Activated CD8-positive, alpha-beta memory T cell treated with anti-CD3 and anti-CD28 coated beads, Interleukin-2, amount 10 ng/mL, durations not matched to agents 7 days and 5 days (primary cell): ENCODE measurements at places on chromosomes 13 and 19. TPM values are rescaled to one million over a fixed set of nuclear protein-coding genes. Genes with fewer than 3 reads are reported as not detected.
A peak's percentile ranks its signal among the peaks of the same experiment; 100 is the strongest.

- DNase-seq, result no peak
These were observed 19.1 kb upstream of the TEX101 start for GRCh38 chr19:43395561-43395960.

- DNase-seq, result peak; percentile 70
These were observed 997 bp upstream of the KCNN4 start for GRCh38 chr19:43781630-43782310.

DNA sequence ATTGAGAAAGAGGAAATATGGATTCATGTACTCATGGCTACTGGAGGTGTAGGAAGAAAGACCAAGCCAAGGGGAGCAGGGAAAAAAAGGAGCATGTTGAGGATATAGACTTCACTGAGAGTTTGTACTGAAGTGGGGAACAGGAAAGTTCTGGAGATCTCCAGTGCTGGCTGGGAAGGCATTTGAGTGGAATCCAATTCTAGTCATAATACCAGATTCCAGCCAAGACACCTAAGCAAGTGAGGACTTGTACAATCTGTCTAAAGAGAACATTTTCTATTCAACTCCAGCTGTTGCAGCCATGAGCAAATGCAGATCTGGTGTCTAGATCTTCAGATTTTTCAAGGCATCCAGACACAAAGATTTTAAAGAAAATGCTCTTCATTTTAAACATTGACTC is 412.5 kb downstream of the OXGR1 start:
- DNase-seq, result no peak

- DNase-seq, result no peak
These were observed 17.8 kb downstream of the ALOX5AP start for GRCh38 chr13:30753030-30753616.

- no peak for DNase-seq
These were observed 150.7 kb downstream of the NBEA start for GRCh38 chr13:35092751-35093150.

DNA sequence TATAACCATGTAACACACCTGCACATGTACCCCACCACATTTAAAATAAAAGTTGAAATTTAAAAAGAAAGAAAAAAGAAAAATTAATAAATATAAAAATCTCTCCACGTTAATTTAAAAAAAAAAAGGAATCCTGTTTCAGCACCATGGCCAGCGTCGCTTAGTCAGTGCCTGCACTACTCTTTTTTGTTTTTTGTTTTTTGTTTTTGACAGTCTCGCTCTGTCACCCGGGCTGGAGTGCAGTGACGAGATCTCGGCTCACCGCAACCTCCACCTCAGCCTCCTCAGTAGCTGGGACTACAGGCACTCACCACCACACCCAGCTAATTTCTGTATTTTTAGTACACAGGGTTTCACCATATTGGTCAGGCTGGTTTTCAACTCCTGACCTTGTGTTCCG is 835.9 kb downstream of the UQCRFS1 start:
- DNase-seq, result no peak

DNA sequence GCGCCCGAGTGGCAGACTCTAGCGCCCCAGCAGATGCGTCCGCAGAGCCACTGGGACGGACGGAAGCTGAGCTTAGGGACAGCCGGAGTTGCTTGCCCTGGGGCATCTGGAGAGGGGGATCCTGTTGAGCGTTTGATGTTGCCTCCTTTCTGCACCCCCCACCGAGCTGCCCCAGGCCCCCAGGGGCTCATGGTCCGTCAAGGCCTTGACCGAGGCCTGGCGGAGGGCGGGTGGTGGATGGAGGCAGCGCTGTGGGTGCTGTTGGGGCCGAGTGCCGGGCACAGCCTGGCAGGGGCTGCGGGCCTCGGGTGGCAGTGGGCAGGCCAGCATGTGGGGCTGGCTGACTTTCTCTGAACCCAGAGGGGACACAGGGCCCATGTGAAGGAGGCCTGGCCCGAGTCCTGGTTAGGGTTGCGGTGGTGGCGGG is 2.7 kb downstream of the CSNK1G2 start:
- no peak for DNase-seq

GRCh38 chr19:46357846-46358583 is 11.1 kb downstream of the PPP5C start:
- DNase-seq, result no peak

DNA sequence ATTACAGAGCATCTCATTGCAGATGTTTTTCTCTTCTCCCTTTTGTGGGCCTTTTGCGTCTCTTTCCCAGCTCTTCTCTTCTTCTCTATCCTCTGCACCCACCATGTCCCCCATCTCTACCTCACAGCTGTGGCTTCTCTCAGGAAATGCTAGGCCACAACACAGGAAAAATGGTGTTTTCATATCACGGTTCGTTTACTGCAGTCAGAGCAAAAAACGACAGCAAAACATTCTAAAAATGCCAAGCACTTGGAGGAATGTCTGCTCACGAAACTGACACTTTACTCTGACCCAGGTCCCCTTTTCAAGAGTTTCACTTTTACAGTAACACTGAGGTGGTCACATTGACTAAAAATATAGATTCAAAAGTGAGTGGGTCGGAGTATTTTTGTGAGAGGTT is 152.2 kb downstream of the DCT start:
- DNase-seq, result peak; percentile 58

DNA sequence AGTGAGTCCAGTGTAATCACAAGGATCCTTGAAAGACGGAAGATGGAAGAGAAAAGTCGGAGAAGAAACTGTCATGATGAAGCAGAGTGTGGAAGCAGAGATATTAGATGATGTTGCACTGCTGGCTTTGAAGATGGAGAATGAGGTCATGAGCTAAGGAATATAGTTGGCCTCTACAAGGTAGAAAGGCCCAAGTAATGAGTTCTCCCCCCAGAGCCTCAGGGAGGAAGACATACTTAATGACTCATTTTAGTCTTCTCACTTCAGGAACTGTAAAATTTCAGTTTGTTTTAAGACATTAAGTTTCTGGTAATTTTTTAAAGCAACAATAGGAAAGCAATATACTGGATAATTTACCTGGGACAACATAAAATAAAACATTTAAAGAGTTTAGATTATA is 1331.5 kb upstream of the PCDH20 start:
- DNase-seq, result no peak

DNA sequence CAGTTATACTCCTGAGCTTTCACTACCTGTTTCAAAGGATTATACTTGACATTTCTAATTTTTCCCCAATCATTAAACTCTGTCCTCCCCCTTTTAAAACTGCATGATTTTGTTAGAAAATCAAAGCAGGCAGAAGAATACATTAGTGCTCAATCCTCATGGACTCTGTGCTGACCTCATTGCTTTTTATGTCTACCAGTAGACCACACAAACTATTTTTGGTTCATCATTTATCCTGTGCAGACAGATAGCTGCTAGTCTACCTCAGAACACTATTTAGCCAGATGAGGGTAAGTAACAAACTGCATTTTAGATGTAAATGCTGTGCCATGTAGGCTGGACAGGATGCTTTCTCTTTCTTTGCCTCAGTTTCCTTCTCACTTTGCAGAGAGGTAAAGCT is 235.9 kb downstream of the DCT start:
- no peak for DNase-seq

GRCh38 chr13:79423801-79424642 is 18.0 kb upstream of the RBM26 start:
- no peak for DNase-seq

GRCh38 chr19:57599377-57599760 is 316 bp upstream of the ZNF530 start:
- DNase-seq, result no peak

SLC10A2 gene
- total RNA-seq, result not detected

CPB2 gene
- not detected for total RNA-seq

POGLUT2 gene
- 21.6 TPM for total RNA-seq

SLC25A42 gene
- total RNA-seq, result 15.6 TPM
